ENCODE measurements at places on chromosomes 7 and 10.

DNA sequence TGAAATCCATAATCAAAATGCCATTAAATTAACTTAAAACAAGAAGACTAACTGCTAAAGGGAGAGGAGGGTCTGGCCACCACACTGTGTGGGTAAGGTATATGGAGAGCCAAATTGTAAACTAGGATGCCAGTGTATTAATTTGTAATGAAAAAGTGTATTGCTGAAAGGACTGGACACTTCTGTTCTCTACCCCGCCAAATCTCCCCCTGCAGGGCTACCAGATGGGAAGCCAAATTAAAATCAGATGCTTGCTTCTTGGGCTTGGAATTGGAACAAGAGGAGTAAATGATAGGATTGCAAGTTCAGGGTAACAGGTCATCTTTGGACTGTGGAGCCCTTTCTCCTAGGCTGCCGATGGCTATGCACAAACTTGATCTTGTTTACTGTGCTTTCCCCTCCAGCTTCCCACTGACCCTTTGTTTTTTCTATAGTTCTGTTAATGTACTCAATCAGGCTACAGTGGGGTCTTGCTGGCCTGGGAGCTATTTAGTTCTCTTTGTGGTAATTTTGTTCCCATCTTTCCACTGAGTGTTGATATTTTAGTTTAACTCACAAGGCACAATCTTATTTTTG lies 932.1 kb upstream of the C7orf33 start:
- no peak for DNase-seq

DNA sequence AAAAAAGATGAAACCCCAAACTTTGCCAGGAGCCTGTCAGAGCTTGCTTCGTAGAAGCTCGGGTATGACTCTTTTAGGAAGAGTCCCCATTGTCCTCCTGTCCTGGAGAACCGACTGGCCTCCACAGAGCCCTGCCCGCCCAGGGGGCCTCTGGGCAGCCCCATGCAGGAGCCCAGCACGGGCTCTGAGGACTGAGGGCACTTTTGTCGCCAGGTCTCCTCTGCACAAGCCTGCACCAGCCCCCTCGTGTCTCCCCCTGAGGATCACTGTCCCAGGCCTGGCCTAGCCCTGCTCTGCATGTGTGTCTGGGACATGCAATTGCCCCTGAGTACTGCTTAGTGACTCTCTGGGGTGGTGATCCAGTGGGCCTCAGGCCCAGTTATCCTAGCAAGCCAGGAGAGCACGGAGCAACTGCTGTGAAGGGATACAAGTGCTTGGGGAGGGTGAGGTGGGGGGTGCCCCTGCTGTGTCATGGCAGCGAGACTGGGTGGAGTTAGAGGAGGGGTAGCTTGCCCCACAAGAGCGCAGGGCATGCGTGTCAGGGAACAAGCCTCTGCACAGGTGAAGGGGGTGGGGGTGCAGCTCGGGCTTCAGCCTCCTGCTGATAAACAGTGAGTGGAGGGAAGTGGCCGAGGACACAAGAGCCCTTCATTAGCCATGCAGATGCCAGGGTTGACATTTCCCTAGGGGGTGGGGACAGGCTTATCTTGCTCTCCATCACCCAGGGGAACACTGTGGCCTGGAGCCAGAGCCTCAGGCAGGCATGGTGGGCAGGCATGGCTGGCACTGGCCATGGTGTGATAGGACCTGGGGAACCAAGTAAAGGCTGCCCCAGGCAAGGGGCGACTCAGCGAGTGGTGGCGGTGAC lies 143.4 kb downstream of the C10orf105 start:
- no peak for DNase-seq

- DNase-seq: no peak
Observed at GRCh38 chr7:80678707-80679106, 40.3 kb downstream of the CD36 start.

GRCh38 chr10:76581506-76582256 lies 1055.9 kb downstream of the KCNMA1 start:
- no peak for DNase-seq

- no peak for DNase-seq
Observed at GRCh38 chr10:108582387-108582786, 1340.9 kb downstream of the XPNPEP1 start.

DNA sequence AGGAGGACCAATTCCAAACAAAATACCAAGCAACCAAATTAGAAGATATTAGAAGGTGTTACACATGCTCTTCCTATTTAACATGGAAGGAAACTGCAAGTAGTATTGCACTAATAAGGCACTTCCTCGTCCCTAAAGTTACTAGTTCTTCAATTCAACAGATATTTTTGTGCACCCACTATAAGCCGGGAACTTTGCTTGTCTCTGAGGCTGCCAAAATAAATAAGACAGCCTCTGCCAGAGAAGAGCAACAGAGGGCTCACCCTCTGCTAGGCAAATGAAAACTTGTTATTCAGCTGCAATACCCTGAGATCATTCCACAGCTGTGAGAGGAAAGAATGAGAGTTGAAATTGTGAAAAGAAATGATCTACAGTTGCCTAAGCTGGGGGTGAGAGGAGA lies 37.4 kb upstream of the GSAP start:
- no peak for DNase-seq

DNA sequence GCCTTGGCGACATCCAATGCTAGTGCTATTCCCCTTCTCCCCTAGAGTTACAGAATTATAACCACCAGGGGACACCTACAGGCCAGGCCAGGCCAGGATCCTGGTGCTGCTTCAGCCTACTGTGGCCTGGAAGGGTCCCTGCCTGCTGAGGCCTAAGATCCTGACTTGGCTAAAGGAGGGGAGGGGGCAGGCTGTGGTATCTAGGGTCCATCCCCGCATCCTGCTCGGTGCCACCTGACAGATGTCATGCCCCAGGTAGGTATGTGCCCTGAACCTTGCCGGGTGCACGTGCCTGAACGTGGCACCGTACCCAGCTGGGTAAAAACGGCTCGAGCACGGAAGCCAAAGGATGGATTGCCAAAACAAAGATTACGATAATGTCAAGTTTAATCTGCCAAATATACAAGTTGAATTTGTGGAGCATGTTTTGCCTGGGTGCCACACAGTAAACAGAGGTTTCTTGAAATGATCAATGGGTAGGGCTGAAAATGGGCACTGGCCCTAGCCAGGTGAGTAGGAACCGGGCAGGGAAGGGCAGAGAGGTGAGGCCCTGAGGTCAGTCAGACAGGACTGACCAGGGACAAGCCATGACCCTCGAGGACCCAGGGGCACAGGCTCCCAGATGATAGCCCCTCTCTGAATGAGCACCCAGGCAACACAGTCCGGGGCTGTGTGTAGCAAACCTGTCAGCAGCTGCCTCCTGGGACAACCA lies 12.6 kb downstream of the PDAP1 start:
- no peak for DNase-seq

DNA sequence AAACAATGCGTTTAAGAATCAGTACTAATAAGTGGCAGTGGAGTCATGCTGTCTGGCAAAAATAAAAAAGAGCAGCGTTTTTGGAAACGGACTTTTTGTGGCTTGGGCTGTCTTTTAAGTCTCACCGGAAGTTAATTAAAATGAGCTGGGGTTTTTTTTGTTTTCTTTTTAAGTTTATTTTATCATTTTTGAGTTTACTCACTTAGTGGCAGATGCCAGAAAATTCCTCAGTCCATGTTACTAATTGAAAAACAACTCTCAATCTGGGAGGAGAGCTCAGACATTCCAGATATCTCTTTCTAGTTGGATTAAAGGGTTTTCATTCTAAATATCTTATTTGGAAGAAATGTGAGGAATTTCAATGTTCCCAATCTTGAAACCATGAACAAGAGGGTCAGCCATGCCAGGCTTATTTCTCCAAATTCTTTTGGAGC lies 133.8 kb upstream of the AGR3 start:
- DNase-seq: no peak

DNA sequence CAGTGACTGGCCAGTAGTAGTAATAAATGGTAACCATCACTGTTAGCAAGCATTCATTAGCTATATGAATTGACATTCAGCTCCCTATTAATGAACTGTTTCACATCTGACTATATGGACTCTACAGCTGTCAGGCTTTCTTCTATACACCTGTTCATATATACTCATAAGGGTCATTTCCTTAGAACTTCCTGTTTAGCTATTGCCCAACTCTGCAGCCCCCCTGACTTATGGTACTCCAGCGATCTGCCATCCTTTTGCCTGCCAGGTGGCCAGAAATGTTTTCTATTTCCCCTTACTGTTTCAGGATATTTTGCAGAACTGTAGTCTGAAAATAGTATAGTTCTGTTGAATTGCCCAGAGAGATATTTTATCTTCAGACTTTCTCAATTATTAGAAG lies 56.6 kb downstream of the TASOR2 start:
- DNase-seq: no peak

- no peak for DNase-seq
Observed at GRCh38 chr10:117004227-117005025, 561 bp downstream of the SHTN1 start.

- no peak for DNase-seq
Observed at GRCh38 chr7:3200504-3200903, 100.5 kb upstream of the SDK1 start.

DNA sequence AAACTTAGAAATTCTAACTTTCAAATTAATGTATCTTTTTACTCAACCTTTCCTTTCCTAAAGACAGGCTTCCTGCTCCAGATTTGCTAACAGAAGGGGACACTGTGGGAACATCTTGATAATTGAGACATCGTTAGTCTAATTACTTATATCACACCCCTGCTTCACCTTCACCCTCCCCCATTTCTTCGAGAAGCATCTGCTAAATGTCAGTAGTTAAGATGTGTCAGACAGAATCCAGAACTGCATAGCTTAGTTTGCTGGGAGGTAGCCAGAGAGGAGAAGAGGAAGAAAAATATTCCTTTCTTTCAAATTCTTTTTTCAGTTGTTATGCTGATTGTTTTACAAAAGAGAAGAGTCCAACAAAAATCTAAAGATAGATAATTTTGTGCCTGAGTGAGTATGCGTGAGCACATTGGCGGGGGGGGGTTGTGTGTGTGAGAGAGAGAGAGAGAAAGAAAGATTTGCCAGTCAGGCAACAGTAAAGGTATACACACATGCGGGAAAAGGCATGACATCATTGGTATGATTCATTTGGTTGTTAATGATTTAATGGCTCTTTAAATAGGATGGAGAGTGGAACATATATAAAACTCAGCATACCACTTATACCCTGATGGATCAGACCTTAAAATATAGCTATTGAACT lies 192.4 kb downstream of the PTN start:
- DNase-seq: no peak

GRCh38 chr7:127937066-127937680 lies 94.1 kb downstream of the LRRC4 start:
- DNase-seq: no peak

- no peak for DNase-seq
Observed at GRCh38 chr10:70510904-70511303, 32.3 kb downstream of the PALD1 start.

DNA sequence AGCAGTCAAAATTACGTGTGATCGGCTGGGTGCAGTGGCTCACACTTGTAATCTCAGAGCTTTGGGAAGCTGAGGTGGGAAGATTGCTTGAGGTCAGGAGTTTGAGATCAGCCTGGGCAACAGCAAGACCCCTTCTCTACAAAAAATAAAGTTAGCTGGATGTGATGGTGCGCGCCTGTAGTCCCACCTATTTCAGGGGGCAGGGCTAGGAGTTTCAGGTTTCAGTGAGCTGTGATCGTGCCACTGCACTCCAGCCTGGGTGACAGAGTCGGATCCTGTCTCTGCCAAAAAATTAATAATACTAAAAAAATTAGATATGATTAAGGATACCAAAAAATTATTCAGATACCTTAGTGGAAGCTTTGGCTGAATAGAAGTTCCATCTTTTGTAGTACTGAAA lies 136.4 kb downstream of the SDK1 start:
- no peak for DNase-seq

- no peak for DNase-seq
Observed at GRCh38 chr7:102892631-102893278, 20.0 kb upstream of the LRRC17 start.

DNA sequence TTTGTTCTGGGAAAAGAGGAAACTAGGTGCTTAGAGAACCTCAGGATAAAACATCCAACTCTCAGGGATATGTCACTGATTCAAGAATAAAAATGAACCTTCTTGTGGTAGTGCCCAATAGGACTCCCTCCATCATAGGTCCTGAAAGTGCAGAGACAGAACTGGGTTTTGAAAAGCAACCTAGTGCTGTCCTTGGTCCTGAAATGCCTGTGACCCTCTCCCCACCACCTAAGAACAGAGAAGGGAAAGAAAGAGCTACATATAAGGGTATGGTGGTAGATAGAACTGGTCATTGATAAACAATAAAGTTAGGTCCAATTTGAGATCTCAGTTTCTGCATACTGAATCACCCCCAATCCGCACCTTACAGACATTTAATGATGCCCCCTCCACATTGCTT lies 953.3 kb downstream of the XPNPEP1 start:
- DNase-seq: no peak

DNA sequence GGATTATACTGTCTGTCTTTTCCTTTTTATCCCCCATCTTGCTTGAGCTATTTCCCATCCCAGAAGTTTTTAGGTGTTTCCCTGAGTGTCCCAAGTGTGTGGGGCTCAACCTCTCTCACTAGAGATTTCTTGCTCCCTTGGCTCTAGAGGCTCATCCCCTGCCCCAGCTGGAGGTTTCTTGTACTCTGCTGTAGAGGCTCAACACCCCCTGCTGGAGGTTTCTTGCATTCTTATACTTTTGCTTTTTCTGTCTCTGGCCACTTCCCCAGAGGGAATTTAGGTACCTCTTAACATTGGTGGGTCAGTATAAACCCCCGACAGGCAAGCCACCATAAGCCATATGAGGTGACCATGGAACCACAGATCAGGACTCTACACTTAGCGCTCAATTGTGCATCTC lies 114.2 kb upstream of the FAM3C start:
- no peak for DNase-seq

DNA sequence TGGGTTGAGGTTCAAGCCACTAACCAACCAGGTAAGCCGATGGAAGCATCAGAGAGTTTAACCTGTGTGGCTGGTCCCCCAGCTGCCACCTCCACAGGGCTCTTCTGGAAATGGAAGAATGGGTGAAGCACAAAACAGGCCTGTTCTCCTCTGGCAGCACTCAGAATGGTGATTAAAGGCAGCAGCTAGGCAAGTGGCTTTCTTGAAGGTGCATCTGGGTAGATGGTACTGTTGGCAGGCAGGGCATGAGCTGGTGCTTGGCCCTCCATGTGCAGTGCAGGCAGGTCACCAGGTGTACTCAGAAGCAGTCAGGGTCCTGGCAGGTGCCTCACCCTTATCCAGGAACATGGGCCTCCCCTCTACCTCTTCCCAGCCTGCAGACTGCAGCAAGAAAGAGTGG lies 11.5 kb downstream of the AKR1E2 start:
- DNase-seq: no peak

GRCh38 chr10:69631566-69631965 lies 1.5 kb downstream of the FAM241B start:
- no peak for DNase-seq

DNA sequence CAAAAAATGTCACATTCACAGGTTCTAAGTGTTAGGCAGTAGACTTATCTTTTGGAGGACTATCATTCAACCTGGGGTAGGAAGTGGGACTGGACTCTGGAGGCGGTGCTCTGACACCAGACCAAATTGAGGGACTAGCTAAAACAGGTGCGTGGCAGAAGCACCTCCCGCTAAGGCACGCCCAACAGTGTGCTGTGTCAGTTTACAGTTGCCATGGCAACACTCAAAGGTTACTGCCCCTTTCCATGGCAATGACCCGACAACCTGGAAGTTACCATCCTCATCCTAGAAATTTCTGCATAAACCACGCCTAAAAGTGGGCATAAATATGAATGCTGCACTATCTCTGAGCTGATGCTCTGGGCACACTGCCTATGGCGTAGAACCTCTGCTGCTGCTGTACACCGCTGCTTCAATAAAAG lies 14.0 kb upstream of the BLNK start:
- no peak for DNase-seq

GRCh38 chr10:34157501-34157900 lies 657.6 kb downstream of the PARD3 start:
- DNase-seq: no peak

GRCh38 chr7:108289852-108290251 lies 159.7 kb upstream of the LAMB4 start:
- DNase-seq: no peak
